ENCODE measurements at places on chromosomes 1 and 21.

- no peak for DNase-seq
Observed at GRCh38 chr1:33180226-33180910, 1.5 kb downstream of the TRIM62 start.

GRCh38 chr1:79592707-79593106, 586.2 kb upstream of the ADGRL4 start:
- no peak for DNase-seq

DNA sequence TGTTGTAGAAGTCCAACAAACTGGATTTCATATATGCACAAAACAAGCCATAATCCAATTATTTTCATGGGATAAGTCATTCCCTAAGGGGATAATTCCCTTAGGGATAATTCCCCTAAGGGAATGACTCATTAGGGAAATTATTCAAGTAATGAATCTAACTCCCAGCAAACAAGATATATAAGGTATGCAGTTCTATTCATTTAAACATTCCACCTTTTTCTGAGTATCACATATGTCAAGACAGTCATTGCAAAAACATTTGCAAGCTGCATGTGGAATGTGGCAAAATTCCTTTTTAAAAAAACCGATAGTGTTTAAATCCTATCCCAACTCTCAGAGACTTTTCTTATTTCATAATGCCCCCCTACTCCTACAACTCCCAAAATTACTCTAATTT, 131.2 kb downstream of the AKT3 start:
- DNase-seq, result no peak

- no peak for DNase-seq
Observed at GRCh38 chr1:56229186-56229585, 350.2 kb downstream of the PLPP3 start.

DNA sequence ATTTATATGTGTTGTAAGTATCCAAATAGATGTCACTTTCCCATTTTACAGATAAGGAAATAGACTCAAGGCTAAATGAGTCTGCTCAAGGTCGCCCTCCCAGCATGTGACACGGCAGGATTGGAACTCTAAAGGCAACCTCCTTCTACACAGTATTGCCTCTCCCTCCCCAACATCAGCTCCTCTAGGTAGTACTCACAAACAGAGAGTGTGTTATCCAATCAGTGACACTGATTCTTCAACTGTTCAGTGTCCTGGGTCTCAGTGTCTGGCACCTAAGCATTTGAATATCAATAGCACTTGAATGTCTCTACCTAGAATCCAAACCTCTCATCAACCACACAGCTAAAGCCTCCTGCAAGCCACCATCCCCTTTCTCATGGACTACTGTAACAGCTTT, 87.1 kb downstream of the DAB1 start:
- DNase-seq, result no peak

GRCh38 chr1:200436436-200436835, 26.6 kb upstream of the ZNF281 start:
- DNase-seq, result no peak

- DNase-seq, result no peak
Observed at GRCh38 chr1:66332548-66332901, 201.4 kb upstream of the SGIP1 start.

- DNase-seq, result no peak
Observed at GRCh38 chr1:30089024-30089430, 634.4 kb downstream of the MATN1 start.

GRCh38 chr1:45065083-45065482, 53.0 kb downstream of the UROD start:
- no peak for DNase-seq

DNA sequence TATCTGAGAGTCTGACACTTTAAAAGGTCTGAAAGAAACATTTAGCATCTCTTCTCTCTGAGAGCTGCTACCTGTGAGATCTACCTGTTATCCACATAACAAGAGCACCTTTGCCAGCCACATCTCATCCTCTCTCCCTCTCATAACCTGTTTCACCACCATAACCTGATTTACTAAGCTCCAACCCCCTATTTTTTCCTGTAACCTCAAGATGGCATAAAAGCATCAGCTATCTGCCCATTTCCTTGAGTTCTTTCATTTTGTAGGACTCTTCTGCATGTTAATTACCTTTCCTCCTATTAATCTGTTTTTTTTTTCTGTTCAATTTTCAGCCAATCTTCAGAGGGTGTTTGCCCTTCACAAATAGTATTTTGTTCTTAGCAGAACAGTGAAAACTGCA, 136.5 kb upstream of the KCNK1 start:
- DNase-seq, result no peak

- DNase-seq, result no peak
Observed at GRCh38 chr1:209490013-209490412, 93.5 kb upstream of the CAMK1G start.

DNA sequence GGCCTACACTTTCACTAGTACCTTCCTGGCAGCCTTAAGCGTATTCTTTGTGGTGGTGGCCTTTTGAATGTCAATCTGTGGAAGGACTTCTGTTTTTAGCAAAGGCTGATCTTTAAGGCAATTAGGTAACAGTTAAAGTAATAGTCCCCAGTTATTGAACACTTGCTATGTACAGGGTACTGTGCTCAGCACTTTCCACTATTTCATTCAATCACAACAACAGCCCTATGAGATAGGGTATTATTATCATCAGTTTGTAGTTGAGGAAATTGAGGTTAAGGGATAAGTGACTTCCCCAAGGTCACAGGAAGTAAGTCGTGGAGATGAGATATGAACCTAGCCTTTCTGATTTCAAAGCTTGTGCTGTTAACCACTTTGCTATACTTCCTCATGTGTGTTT, 185.7 kb downstream of the ST6GALNAC3 start:
- DNase-seq, result no peak

- DNase-seq, result no peak
Observed at GRCh38 chr1:26582836-26583460, 53.4 kb downstream of the RPS6KA1 start.

- DNase-seq, result no peak
Observed at GRCh38 chr1:54489627-54490250, 58.3 kb upstream of the ACOT11 start.

GRCh38 chr1:11522400-11523235, 43.7 kb downstream of the DISP3 start:
- DNase-seq, result no peak

DNA sequence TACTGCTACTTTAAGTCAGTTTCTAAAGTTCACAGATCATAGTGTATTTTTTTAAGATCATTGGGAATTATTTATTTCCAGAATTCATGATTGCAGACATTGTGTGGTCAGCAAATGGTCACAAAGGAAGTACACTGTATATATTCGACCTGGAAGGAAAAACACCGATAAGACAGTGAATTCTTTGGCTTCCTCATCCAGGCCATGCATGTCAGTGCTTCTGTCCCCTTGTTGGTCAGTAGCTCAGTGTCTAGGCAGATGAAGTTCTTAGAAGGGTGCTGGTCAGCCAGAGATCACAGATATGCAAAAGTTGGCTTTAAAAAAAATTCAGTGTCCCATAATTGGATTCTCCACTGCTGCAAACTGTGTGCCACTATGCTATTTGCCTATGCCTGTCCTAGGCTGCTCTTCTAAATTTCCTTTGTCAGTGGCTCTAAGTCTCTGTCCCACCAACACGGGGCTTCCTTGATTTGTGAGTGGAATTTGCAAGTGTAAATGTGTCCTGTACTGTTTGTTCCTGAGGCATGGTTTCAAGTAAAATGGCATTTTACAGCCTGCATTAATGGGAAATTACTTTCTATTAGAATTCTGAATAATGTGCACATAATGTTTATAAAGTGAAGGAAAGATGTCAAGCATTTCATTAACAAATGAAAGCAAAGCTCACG, 12.0 kb upstream of the VAMP4 start:
- DNase-seq, result no peak

DNA sequence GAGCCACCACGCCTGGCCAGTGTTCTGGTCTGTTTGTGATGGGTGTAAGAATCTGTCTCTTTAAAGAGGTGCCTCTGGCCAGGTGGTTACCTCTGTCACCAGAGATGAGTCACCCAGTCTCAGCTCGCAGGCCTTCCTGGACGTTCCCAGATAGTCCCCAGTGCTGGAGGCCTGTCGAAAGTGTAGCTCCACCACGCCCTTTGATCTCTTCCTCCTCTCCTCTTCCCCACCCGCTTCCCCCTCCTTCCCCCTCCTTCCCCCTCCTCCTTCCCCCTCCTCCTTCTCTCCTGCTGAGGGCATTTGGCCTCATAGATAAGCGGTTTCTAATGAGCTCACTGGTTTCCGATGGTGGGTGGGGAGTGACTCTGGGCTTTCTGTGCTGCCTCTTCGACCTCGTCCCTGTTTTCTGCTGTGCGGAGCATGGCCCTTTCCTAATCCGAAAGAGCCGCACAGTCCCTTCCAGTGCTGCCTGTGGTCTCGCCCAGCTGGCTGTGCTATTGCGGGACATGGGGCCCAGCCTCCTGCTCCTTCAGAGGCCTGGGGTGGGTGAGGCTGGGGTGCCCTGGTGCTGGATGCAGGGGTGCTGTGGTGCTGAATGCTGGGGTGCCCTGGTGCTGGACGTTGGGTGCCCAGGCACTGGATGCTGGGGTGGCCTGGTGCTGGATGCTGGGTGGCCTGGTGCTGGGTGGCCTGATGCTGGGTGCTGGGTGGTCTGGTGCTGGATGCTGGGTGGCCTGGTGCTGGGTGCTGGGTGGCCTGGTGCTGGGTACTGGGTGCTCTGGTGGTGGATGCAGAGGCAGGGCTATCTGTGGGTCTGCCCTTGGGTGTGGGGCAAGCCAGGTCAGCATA, 19.2 kb downstream of the AGPAT3 start:
- DNase-seq, result peak; percentile 30

GRCh38 chr1:188735567-188735966, 1742.1 kb downstream of the BRINP3 start:
- DNase-seq, result no peak

DNA sequence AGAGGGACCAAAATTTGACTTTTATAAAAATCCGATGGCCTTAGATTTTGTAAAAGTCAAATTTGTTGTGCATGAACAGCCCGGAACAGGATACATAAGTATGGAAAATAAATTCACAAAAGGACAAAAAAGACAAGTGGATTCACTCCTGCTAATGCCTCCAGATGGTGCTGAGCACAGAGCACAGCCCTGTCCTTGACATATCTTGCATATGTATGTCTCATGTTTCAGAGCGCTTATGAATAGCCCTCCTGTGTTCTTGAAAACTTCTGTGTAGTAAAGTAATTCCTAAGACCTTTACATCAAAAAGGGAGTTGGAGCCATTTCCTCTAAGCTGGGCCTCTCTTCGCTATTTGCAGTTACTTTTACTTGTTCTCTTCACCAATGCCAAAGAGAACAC, 110.7 kb upstream of the RAB3GAP2 start:
- no peak for DNase-seq

DNA sequence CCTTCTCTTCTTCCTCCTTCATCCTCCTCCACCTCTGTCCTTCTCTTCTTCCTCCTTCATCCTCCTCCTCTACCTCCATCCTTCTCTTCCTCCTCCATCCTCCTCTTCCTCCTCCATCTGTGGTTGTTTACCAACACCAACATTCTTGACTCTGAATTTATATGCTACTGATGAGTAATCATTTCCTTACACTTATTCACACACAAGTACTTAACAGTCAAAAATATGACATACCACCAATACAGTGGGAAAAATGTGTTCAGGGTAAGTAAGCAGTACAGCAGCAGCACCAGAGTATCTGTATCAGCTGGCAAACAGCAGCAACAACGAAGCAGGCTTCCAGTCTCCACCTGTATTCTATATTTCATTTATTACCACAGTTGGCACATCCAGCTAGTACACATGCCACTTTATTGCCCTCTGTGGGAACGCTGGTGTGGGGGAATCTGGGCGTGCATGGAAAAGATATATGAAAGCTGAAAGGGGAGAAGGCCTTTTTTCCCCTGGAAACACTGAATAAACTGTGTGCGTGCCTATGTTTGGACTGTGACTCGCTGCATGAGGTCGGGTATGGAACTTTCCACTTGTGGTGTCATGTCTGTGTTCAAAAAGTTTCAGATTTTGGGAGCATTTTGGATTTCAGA, 16.0 kb downstream of the ADSS2 start:
- DNase-seq, result no peak

DNA sequence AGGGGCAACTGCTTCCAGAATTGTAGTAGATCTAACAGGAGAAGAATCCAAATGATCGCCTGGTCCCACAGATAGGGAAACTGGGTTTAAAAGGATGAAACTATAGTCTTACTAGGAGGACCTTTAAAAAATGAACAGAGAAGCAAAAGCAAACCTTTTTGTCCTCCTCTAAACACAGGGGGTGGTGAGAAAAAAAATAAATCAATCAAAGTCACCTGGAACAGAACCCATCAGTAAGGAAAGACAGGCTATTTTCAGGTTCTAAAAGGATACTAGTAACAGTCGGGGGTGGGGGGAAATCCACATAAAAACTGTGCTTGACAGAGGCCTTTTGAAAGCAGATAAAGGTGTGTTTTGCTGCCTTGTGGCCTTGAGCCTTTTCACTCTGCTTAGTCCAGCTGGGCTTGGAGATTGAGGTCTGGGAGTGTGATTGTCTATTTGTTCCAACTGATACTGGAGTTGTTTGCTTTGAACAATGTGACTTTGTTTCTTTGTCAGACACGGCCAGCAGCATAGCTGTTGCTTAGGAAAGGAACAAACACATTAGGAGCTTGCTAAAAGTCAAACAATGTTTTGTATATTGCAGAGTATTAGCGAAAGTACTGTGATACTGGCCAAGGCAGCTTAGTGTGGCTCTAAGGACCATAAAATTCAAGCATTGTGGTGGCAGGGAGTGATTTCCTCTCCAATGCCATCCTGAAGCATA, 141.1 kb upstream of the IRF2BP2 start:
- DNase-seq, result no peak

DNA sequence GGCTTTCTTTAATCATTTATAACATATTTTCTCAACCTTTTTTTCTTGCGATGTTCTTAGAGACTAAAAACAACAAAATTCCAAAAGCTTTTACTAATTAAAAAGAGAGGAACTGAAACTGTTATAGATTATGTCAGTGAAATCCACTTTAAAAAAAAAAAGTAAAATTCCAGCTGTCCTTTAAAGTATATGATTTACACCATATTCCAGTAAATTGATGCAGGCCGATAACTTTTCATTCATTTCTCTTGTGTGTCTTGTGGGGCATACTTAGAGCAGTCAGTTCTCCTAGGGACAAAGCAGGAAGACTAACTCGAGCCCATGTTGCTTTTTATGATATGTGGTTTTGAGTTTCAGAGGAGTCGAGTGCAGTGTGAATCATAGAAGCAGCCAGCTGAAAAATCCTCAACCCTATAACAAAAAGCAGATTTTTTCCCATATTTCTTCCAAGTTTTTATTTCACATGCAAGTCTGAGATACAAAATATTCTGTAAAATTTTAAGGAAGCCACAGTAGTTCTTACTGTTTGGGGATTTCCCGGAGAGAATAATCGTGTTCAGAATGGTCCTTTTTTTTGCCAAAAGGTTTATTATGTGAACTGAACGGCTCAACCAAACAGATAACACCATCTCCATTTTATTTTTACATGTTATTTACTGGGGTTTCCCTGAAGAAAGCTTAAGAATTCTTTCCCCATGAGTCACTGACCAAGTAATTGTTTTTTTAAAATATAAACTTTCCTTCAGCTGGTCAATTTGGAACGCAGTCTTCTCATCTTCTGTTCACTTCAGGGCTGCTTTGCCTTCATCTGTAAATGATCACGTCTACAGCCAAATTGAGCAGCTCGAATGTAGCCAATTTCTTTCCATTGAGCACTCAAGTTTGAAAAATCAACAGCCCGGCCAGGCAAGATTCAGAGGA, 77.0 kb upstream of the C1orf105 start:
- no peak for DNase-seq

- DNase-seq, result no peak
Observed at GRCh38 chr1:20368866-20369470, 78.3 kb downstream of the VWA5B1 start.
